Activated CD4-positive, alpha-beta T cell treated with anti-CD3 and anti-CD28 coated beads, Interleukin-2, Interleukin-6, amounts not matched to agents 100 ng/mL and 50 ng/mL, durations not matched to agents 16 hours and 8 hours (primary cell): ENCODE measurements at places on chromosomes 16 and 17.

- no peak for DNase-seq
These were observed 218.7 kb downstream of the XYLT1 start for GRCh38 chr16:17252064-17252463.

DNA sequence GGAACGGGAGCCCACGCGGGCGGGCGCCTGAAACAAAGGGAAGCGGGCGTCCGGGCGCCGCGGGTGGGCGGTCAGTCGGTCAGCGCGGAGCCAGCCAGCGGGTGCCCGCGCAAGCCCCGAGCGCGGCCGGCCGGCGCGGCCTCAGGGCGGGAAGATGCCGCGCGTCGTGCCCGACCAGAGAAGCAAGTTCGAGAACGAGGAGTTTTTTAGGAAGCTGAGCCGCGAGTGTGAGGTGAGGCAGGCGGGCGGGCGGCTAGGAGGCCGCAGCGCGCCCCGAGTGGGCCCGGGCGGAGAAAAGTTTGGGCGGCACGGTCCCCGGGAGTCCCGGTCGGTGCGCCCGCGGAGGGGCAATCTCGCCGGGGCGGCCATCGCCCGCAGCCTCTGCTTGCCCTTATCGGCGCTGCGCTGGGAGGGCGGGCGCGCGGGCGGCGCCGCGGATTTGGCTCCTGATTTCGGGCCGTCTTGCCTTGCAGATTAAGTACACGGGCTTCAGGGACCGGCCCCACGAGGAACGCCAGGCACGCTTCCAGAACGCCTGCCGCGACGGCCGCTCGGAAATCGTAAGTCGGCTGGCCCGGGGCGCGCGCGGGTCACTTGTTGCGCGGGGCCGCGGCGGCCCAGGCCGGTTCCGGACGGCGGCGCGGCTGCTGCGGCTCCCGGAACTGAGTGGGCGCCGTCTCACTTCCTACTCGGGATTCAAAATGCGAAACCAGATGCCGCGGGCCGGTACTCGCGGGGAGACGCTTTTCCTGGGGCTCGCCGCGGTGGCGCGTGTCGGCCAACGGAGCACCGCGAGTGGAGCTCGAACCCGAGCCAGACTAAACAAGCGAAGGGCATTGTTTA lies 526 bp downstream of the CBFB start:
- DNase-seq, result peak; percentile 67

DNA sequence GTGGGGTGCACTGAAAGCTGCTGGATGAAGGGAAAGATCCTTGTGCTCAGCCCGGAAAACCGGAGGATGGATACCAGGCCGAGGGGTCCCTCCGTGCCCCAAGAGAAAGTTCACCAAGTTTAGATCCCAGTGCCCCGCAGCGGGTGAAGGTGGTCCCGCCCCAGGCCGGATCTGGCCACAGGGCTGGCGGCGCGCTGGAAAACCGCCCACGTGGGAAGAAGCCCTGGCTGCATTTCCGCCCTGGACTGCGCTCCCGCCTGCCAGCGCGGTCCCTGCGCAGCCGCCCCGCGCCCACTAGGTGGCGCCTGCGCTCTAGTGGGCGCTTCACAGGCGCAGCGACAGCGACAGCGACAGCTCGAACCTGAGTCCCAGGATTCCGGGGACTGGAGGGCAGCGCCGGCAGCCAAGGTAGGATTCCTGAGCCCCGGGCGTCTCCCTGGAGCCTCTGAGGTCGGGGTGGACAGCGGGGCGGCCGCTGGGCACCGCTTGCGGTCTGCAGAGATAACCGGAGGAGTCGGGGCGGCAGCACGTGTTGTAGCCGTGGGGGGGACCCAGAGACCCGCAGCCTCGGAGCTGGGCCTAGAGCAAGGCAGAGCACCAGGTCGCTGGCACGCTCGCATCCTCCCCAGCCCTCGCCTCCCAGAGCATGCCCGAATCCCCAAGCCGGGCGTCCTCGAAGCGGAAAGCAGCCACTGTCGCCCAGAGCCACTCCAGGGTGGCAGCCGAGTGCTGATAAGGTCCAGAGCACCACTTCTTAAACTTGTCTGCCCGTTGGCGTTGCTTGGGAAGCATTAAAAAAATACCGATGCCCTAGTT lies at the start of gene CHD9:
Gene CHD9, plus strand, starts transcription at position 322 of the 816 bp plus-strand sequence. CDS start 101,099 bp downstream, outside the sequence.
- DNase-seq, result peak; percentile 86

- DNase-seq, result peak; percentile 85
These were observed 30.1 kb upstream of the TNFRSF13B start for GRCh38 chr17:17001874-17002520.
